ENCODE measurements at places on chromosomes 4 and X.

DNA sequence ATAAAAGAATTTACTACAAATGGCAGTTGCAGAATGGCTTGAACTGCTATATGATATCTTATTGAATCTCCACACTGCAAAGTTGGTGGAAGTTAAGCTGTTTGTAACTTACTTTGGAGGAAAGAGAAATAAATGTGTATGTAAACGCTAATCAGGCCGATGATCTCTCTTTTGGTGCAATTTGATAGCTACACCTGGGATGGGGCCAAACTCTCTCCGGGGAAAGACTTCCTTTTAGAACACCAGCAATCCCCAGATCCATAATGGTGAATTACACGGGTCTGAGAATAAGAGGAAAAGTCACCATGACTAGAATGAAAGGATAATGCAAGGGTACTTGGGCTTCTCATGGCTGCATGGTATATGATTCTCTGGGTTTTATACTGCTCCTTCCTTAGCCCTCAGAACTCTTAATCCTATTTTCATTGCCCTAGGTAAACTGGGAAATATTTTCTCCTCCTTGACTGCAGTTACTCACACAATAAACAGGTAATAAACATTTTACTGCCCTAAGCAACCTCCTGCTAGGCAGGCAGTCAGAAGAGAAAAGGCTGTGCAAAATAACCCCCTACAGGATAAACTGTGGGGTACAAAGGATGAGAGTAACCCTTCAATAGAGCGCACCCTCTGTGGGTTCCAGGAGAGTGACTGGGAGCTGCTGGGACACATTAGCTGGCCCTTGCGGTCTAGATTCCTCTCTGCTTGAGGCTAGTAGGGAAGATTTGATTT, 109.3 kb downstream of the MGST2 start:
- DNase-seq: no peak

- no peak for DNase-seq
Observed at GRCh38 chrX:134525086-134525792, 65.3 kb downstream of the HPRT1 start.

- DNase-seq: no peak
Observed at GRCh38 chrX:11259437-11259836, 33.8 kb upstream of the AMELX start.

DNA sequence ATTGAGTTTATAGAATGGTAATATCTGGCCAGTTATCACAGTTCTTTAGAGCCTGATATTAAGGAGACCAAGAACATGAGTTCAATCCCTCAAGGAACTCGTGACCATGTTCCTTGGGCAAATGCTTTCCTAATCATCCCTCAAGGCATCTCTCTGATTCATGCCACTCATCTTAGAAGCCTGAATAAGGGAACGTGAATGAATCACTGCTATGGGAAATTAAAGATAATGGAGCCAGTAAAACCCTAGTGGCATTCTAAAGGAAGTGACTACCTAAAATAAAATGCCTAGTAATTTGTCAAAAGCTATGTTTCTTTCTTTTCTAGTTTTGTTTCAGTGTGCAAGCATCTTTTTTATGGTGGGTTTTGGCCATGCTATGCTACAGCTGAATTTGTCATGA, 1161.3 kb downstream of the C4orf33 start:
- DNase-seq: no peak

- DNase-seq: peak; percentile 11
Observed at GRCh38 chr4:87679449-87680169, 29.5 kb downstream of the DMP1 start.

DNA sequence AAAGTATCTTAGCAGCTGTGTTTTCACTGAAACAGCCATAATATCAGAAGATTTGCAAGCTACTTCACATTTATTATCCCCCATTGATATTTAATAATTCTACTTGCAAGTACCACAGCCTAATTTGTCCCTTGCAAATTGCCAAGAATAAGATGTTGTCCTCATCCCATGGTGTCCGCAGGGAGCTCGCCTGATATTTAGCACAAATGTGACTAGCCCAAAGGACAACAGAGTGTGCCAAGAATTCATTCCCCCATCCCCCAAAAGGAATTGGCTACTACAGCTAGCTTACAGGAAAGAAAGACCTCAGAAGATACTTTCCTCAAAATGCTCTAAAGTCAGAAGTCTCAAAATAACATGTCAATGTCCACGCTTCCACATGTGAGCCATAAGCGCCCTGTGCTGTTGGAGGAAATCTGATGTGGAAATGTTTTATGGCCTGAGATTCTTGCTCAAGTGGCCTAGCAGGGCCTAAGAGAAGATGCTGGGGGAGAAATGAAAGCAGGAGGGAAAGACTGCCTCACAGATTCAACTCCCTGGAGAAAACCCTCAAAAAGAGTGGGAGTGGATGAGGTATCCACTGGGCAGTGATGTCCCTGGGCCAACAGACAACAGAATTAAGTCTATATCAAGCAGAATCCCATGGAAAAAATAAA, 111.4 kb downstream of the SH3KBP1 start:
- DNase-seq: no peak

DNA sequence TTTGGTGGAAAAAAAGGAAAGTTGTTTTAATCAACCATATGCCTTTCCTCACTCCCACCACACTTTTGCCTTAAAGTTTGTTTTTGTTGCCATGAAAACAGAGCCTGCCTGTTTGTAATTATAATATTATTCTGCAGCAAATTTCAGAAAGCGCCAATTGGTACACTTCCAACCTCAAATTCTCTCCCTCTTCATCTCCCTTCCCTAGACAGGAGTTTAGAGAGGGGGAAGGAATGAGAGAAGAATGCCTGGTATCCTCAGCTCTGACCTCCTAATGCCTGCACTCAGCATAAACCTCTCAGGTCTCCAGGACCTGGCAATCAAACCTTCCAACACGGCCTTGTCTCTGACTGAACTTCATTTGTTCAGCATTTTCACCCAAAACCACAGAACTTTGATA, 138.4 kb upstream of the HCCS start:
- DNase-seq: no peak

- no peak for DNase-seq
Observed at GRCh38 chr4:119692001-119692400, 63.4 kb upstream of the PDE5A start.

GRCh38 chrX:67726018-67726417, 182.2 kb downstream of the AR start:
- no peak for DNase-seq

GRCh38 chr4:161486461-161486860, 677.3 kb downstream of the FSTL5 start:
- DNase-seq: no peak

DNA sequence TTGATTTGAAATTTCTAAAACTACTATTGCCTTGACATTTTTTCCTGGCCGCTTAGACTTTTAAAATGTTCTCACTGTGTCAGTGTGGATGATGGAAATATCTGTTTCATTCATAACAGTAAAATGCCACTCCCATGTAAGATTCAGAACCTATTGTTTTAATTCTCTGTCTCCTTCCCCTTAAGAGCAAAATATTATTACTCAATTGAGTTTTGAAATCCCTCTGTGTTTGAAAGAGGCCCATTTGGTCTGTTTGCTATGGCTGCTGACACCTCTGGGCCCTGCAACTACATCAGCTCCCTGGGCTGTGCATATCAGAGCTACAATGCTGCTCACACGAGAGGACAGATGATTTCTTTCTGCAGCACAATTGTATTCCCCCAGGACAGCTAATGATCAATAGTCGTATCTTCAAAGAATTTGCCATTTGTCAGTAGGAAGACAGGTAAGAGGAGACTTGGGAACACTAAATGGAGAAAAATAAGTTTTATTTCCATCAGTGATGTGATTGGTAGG, 388.0 kb upstream of the GALNT7 start:
- DNase-seq: no peak

GRCh38 chrX:140447150-140447549, 57.7 kb downstream of the SOX3 start:
- DNase-seq: no peak

DNA sequence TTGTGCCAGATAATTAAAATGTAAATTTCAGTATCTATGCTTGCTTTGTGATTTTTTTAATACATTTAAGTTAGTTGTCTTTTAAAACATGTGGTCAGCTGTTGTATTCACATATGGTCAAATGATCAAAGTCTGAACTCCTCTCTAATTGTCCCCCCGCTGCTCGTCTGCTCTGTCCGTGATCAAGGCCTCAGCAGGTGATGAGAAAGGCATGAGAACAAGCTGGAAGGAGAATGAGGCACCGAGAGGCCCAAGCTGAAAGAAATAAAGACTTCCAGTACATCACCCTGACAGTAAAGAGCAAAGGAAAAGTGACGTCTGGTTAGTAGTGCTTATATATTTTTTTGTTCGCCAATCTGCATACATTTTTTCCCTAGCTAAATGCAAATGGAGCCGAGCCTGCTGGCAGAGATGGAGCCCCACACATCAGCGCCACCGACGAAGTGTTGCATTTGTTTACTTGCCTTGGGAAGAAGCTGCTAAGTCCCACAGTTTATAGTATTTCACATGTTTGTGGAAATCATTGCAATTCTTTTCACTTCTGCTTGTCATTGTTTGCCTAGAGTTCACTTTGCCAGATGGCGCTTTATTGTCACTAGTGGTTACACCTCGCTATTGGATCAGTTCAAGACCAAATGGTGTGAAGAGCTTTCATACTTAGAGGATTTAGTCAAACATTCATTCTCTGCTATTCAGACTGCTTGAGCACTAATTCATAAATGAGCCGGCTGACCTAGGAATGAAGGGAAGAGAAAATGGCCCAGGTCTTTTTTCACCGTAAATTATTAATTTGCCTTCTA, 181.5 kb downstream of the ZIC3 start:
- DNase-seq: no peak

- DNase-seq: no peak
Observed at GRCh38 chrX:117851025-117851424, 265.6 kb downstream of the KLHL13 start.

- DNase-seq: no peak
Observed at GRCh38 chrX:11089802-11090201, 21.3 kb upstream of the HCCS start.

DNA sequence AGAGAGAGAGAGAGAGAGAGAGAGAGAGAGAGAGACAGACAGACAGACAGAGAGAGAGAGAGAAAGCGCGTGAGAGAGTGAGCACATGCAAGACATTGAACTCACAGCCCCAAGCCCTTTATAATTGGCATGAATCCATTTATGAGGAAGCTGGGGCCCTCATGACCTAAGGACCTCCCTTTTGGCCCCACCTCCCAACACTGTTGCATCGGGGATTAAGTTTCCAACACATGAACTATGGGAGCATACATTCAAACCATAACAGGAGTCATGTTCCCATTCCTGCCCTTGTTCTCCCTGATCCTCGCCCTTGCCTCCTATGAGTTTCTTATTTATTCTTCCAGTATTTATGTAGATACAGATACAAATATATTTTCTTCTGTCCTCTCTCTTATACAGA, 269.8 kb upstream of the ARX start:
- DNase-seq: no peak

DNA sequence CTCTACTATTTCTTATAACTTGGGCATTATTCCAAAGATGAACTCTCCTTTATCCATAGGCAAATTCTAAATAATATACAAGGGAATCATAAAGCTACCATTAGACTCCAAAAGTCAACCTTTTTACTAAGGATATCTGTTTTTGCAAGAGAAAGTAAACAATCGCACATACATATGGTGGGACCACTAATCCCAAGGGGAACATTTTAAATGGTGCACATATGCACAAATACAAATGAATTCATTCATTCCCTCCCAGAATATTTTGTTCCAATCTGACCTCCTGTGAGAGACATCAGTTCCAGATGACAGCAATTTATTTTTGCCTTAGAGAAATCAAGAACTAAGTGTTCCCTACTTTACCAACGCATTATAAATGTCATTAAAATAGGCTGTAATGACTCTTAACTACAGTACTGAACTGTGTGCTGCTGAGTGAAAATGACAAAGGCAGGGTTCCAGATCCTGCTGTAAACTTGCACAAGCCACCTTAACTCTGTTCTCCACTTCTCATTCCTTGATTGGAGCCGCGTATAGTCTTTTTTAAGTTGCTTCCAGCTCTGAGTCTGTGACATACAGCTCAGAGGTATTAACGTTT, 2.0 kb downstream of the DHX15 start:
- DNase-seq: no peak

DNA sequence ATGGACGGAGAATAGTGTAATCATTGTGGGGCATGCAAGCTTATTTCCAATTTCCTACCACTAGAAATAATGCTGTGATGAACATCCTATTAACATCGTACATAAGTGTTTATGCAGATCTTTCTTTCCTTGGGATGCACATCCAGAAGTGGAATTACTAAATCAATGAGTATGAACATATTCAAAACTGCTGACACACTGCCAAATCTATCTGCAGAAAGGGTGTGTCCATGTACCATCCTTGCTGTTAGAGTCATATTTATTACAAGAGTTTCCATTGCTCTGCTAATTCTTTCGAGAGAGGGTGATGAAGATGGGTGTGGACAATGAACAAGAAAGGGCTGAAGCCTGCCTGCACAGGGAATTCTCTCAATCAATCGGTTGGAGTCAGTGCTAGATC, 82.6 kb downstream of the GPC4 start:
- no peak for DNase-seq

DNA sequence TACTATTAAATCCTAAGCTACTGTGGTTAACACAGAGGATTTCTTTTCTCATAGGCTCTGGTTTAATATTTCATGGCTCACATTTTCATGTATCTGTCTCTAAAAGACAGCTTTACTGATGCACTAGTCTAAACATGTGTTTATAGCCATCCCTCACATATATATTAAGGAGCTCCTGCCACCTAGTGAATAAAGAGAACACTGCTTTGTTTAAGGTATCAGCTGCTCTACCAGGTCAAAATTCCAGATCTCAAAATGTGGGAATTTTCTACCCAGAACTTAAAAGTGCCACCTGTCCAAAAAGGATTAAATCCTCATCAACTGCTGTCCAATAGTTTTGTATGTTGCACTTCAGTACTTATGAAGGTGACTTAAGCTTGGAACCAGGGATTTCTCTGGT, 188.5 kb upstream of the TEX13C start:
- no peak for DNase-seq

DNA sequence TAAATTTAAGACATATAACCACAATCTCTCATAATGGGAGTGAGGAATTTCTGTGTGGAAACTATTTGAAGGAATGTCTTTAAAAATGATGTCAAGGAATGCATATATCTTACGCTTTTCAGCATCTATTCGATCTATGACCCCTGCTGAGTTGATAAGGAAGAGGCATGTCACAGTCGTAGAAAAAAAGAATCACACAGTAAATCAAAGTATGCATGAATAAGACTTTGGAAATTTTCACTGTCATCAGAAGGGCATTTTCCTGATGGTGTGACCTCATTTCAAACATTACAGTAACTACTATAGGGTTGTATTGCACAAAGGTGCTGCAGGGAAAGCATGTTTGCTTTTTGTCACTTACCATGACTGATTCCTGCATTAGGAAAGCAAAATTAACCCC, 41.5 kb downstream of the REELD1 start:
- DNase-seq: no peak

- DNase-seq: no peak
Observed at GRCh38 chr4:7194251-7195140, 2.2 kb downstream of the SORCS2 start.

DNA sequence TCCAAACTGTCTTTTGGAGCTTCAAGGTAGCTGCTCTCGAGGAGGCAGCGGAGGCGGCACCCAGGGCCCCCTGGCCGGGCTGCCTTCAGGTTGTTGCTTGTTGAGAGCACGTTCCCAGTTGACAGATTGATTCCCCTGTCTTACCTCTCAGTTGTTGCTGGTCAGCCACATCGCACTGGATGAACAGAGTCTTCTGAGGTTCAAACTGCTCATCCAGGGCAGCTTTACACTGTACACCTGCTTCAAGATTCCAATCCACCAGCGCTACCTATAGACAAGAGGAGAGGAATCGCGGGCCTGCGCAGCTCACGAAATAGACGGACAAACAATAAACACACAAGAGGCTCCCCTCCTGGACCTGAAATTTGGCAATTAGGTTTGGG, 497 bp downstream of the HPGD start:
- no peak for DNase-seq
